ENCODE measurements at places on chromosomes 5 and 9. TPM values are rescaled to one million over a fixed set of nuclear protein-coding genes. Genes with fewer than 3 reads are reported as not detected.

GABRA6 gene
- not detected for total RNA-seq

REEP2 gene
- total RNA-seq = 13.5 TPM

DIRAS2 gene
- total RNA-seq = 0.18 TPM

DNA sequence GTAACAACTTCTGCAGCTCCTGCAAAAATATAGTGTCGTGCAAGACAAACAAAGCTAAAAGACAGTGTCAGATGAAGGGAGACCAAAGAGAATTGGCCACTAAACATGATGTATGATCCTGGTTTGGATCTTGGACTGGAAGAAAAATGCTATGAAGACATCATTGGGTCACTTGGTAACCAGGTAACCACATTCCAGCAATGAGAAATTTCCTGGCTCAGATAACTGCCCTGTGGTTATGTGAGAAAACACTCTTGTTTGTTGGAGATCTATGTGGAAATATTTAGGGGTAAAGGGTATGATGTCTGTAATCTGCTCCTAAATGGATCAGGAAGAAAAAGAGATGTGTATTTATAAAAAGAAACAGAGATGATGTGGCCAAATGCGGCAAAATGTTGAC is 45.5 kb upstream of the ANKRD33B start:
- no peak for DNase-seq

DNA sequence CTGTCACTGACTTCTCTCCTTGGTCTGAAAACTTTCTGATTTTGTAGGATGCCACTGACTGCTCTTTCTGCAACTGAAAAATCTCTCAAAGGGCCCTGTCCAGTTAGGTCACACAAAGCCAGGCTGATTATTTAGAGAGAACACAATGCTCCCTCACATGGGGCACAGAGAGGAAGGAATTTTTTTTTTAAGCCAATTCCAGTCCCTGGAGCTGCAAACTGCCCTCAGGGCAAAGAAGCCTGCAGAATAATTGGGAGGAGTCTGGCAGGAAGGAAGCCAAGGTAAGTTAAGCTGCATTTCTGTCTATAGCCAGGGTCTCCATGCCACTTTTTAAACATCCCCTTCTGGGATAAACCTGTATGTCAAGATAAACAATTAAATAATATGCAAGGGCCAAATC is 305.5 kb downstream of the ZSWIM6 start:
- no peak for DNase-seq

DNA sequence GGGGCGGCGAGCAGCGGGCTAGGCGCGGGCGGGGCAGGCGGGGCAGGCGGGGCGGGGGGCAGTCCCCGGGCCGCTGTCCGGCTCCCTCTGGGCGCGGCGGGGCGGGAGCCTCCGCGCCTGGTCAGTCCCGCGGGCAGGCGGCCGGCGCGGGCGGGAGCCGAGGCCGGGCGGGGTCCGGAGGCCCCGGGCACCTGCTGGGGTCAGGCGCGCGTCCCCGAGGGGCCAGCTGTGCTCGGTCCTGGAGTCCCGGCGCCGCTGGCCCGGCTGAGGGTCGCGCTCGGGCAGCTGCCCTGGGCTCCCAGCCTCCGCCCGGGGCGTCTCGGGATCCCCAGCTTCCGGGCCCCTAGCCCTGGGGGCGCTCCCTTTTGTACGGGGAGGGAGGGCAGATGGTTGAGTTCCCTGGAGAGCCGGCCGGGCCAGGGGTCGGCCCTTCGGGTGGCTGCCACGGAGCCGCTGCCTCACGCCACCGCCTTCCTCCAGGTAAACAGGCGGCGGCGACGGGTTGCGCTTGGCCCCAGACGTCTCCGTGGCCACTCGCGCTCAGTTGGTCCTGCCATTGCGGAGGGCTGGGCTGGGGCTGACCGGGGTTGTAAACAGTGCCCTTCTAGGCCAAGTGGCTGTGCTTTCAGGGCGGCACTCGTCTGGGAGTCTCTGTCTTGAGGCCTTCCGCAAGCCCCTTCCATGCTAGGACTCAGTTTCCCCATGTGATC is 473 bp downstream of the ZBTB34 start:
- DNase-seq = no peak

DNA sequence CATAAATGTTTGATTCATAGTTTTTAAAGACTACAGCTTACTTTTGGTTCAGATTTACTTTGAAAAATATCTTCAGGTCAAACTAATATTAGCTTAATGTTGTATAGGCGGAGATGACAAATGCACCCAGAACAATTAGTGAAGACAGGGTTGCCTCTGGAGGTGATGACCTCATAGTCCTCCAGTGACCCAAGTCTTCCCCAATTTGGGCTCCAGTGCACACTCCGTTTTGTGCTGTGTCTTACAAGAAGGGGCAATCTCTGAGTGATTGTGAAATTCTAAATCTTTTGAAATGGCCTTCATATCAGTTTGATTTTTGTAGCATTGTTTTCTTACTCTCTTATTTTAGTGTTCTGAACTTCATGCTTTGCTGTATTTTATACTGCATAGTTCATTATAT is 57.6 kb downstream of the DENND4C start:
- DNase-seq = no peak

CCDC69 gene
- total RNA-seq = 10.6 TPM

- DNase-seq = no peak
Observed at GRCh38 chr9:105117234-105117633, 127.2 kb upstream of the SLC44A1 start.

DNA sequence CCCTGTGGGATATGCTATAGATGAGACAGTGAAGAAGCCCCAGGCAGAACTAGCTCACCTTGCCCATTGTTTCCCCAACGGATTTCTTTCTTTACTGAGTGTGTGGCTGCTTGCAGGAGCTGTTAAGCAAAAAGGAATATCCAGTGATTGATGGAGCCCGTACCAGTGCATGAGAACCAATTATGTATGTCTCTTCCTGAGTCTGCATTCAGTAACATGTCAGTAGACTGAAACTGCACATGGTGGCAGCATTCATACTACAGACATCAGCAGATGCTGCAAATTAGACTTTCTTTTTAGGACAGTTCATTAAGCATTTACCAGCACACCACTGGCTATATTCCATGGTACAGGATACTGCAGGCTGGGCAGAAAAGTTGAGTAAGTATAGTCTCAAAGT is 90.3 kb upstream of the PLCXD3 start:
- no peak for DNase-seq

PLAC8L1 gene
- not detected for total RNA-seq

IL5 gene
- not detected for total RNA-seq

- DNase-seq = no peak
Observed at GRCh38 chr9:72932619-72933018, 20.2 kb downstream of the ALDH1A1 start.

- DNase-seq = no peak
Observed at GRCh38 chr5:143479394-143479793, 75.9 kb upstream of the NR3C1 start.

LRRC19 gene
- not detected for total RNA-seq

GRCh38 chr5:176876506-176877431 is 22.4 kb downstream of the HK3 start:
- no peak for DNase-seq

DNA sequence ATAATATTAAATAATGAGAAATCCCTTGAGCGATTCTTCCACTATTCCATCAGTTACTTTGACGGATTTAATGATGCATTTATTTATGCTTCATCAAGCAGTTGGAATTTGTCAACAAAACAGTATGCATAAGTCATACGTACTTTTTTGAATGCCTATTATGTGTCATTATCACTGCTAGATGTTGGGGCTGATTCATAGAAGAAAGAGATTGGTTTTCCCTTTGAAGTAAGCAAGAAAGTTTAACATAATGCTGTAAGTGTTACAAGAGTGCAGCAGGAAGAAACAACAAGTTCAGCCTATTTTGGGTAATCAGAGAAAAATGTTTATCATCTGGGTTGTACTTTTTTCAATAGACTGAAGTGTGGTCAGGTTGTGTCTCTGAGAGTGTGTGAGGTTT is 121.2 kb upstream of the RANBP3L start:
- DNase-seq = no peak

DNA sequence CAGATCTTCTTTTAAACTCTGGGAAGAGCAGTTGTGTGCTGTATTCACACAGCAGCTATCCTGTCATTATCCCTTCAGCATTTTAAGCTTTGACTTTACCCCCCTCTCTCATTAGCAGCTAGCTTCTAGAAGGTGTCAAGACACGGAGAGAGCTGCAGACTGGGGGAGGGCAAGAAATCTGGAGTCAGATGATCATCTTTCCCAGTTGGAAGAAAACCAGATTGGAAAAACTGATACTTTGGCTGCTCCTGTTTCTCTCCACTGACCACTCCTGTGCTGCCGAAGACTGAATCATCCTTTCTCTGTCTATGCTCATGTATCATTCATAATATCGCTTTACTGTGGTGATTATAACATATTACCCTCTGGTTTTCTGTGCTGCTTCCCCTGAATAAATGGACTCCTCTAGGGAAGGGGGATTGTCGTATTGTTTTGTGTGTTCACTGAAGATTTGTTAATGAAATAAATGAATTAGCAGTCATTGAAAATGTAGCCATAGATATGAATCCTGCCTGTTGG is 75.1 kb downstream of the SH3GL2 start:
- DNase-seq = no peak

DNA sequence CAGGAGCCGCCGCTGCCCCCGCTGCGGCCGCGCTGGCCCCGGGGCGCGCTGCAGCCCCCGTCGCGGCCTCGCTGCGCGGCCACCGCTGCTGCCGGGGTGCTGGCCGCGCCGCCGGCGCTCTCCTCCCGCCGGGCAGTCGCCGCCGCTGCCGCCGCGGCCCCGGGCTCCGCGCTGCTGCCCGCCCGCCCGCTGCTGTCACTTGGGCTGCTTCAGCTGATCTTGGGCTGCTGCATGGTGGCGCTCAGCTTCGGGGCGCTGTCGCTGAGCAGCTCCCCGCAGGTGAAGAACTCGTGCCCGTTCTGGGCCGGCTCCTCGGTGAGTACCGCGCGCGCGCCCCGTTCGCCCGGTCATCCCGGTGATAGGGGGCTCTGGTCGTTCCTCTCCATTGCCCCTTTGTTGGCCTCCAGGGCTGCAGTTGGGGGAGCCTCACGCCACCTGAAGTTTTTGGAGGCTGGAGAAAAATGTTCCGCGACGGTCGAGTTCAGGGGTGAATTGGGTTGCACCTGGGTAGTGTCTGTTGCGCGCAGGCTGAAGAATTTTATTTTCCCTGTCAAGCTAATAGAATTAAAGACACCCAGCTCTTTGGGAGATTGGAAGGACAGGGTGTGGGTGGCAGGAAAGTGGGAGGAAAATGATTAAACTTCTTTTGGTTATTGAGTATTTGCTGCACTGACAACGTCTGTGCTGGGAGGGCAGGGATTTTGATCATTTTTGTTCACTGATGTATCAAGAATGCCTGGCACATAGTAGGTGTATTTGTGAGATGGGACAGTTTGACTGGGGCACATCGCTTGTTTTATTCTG is 596 bp downstream of the ENTREP1 start:
- DNase-seq = no peak

ALDH7A1 gene
- 35.6 TPM for total RNA-seq

- DNase-seq = no peak
Observed at GRCh38 chr5:56402266-56403220, 169.4 kb upstream of the ANKRD55 start.

WHRN gene
- 1.9 TPM for total RNA-seq

LCN1 gene
- total RNA-seq = not detected

PCSK1 gene
- 2.5 TPM for total RNA-seq
